Left ventricle myocardium superior (tissue), 1 donor: ENCODE measurements at places on chromosomes 2 and 18. TPM values are rescaled to one million over a fixed set of nuclear protein-coding genes. Genes with fewer than 3 reads are reported as not detected.

DNA sequence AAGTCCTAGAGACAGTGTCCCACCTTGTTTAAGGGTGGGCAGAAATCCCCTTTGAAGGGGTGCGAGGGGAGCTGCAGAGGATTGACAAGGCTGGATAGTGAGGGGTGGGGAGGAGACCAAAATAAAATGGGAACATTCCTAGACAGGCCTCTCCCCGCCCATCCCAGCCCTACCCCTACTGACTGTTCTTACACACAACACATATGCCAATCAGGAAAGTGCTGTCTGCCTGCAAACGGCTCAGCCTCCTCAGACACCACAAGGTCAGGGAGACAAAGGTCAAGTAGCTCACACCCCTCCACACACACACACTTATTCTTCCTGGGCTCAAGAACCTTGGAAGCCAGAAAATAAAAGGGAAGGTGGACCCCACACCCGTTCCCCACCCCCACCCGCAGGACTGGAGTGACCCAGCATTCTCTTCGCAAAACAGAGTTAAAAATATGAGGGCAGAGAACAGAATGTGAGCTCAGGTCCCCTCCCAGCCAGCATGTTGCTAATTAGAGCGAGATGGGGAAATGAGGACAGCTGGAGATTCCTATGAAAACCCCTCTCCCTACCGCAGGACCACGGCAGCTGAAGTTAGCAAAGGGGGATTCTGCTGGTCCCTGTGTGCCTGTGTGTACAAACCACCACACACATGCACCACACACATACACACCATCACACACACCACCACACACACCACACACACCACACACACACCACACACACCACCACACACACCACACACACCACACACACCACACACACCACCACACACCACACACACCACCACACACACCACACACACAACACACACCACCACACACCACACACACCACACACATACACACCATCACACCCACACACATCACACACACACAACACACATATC lies 197.8 kb downstream of the TNS1 start:
- DNase-seq: no peak

GRCh38 chr2:10272464-10272863 lies 30.2 kb upstream of the HPCAL1 start:
- no peak for DNase-seq

DNA sequence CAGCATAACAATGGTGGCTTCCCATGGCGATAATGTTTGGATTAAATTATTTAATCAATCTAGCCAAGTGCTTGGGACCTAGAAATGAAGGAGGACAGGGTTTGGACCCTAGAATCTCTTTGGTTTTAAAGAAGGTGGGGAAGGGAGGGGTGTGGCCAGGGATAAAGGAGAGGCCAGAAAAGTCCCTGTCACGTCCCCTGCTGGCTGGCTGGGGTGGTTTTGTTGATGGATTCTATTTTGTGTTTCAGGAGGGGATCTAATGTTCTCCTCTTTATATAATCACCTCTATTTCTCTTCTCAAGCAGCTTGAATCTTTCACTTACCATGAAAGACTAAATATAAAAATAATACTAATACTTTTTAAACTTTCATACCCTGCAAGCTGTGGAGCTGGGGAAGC lies 52.6 kb upstream of the GALR1 start:
- no peak for DNase-seq

GRCh38 chr2:236670235-236670620 lies 100.6 kb downstream of the ACKR3 start:
- no peak for DNase-seq

DNA sequence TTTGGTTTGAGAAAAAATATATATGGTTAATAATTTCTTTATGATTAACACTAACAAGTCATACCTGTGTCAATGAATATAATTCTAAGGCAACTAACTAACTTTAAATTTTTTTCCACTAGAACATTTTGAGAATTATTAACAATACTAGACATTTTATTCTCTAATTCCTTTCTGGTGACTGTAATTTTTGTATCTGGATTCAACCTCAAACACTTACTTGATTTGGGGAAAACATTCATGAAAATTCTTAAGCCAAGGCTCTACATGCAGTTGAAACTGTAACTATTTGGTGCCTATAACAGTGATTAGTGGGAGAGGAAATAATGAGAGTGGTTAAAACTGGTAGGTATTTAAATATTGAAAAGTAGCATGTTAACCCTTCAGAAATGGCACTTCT lies 546.5 kb upstream of the KLHL29 start:
- no peak for DNase-seq

DNA sequence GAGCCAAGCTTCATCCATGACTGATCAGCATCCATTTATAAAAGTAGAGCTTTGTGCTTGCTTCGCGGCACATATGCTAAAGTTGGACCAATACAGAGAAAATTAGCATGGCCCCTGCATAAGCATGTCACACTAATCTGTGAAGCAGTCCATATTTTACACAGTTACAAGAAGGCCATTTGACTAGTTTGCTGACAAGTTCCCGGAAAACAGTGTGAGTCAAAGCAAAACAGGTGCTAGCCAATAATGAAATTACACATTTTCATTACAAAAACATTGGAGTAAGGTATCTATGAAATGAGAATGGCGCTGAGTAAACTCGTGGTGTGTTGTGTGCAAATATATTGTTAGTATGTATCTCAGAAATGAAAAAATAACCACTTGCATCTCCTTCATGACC lies 4.7 kb downstream of the ANKRD62 start:
- no peak for DNase-seq

- DNase-seq: no peak
Observed at GRCh38 chr18:13580351-13580750, 146.0 kb downstream of the FAM210A start.

DNA sequence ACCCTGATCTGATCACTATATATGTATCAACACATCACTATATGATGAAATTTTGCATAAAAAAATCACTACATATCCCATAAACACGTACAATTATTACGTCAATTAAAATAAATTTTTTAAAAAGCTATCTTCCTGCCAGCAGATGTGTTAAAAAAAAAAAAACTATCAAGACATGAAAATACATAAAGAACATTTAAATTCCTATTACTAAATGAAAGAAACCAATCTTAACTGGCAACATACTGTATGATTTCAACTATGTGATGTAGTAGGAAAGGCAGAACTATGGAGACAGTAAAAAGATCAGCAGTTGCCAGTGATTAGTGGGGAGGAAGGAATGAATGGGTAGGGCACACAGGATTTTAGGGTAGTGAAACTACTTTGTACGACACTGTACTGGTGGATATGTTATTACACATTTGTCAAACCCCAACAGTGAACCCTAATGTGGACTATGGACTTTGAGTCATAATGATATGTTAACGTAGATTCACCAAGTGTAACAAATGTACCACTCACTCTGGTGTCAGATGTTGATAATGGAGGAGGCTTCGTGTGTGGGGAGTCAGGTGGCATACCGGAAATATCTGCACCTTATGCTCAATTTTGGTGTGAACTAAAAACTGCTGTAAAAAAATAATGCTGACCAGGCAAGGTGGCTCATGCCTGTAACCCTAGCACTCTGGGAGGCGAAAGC lies 27.4 kb downstream of the USP34 start:
- no peak for DNase-seq

The CIDEA gene
- total RNA-seq: 0.52 TPM

The MATN3 gene
- 0.32 TPM for total RNA-seq

The CXCR1 gene
- total RNA-seq: 0.69 TPM

The DYNAP gene
- not detected for total RNA-seq

The COL4A4 gene
- total RNA-seq: 9.8 TPM
